ENCODE measurements at places on chromosomes 4 and X.

DNA sequence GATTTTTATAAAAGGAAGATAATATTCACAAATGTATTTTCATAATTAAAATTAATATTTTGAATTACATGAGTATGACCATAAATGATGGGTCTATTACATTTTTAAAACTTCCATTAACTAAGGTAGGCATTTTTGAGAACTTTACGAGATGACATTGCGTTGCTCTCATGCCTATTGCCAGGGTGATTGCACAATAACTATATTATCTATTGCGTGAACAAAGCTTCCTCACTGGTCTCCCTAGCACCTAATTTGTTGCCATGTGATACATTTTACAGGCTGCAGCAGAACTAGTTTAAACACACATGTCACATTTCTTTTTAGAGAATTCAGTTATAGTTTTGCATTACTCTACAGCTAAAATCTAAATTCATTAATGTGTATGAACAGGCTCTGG is 289.7 kb upstream of the GRID2 start:
- no peak for DNase-seq

DNA sequence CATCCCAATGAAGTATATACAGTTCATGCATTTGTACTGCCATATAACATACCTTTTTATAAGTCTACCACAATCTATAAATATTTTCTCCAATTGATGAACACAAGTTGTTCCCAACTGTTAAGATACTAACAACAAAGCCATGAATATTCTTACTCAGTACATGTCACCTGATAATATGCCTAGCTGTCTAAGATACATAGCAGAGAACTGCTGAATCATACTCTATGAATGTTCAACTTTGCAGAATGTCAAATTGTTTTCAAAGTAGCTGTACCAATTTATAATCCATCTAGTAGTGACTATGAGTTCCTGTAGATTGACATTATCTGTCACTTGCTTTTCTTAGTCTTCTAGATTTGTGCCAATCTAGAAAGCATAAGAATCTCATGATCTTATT is 84.9 kb downstream of the RAB28 start:
- DNase-seq = peak; percentile 6

- DNase-seq = no peak
Observed at GRCh38 chr4:59537246-59537886, 1662.8 kb upstream of the ADGRL3 start.

- DNase-seq = no peak
Observed at GRCh38 chr4:43233321-43233720, 340.8 kb downstream of the GRXCR1 start.

DNA sequence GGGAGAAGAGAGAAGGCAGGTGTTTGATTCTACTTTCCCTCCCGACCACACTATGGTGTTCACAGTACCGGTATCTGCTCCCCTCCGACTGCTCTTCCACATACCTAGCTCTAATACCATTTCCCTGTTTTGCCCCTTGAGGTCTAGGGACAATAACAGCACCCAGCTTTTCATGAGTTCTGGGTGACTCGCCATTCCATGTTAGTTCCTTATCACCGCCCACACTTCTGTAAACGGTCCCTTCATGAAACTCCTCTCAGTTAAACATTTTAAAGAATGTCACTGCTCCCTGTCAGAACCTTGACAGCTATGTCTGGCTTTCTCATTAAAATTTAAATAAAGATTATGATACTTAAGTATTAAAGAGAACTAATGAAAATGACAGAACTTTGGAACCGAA is 136.7 kb downstream of the ADAMTS3 start:
- DNase-seq = no peak

DNA sequence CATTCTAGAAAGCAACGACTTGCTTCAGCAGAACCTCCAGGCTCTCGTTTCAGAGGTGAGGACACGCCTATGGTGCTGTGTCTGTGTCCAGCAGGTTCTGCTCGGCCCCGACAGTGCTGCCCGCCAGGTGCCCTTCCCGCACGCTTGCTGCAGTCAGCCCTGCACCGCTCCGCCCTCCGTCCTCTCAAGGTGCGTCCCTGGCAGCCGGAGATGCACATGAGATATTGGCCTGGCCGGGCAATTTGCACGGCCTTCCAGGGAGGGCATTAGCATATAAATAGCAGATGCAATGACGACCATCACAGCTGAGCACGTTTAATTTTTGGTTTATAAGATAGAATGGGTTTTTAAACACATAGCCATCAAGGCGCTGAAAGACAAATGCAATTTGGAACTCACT is 14.4 kb downstream of the UVSSA start:
- no peak for DNase-seq

DNA sequence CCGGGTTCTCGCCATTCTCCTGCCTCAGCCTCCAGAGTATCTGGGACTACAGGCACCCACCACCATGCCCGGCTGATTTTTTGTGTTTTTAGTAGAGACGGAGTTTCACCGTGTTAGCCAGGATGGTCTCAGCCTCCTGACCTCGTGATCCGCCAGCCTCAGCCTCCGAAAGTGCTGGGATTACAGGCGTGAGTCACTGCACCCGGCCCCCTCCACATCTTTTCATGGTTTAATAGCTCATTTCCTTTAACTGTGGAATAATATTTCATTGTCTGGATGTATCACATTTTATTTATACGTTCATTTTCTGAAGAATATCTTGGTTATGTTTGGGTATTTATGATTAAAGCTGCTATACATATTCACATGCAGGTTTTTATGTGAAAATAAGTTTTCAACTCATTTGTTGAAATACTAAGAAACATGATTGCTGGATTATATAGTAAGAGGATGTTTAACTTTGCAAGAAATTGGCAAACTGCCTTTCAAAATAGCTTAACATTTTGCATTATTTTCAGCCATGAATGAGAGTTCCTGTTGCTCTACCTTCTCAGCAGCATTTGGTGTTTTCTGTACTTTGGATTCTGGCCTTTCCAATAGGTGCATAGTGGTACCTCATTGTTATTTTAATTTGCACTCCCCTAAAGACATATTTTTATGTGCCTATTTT is 591.9 kb downstream of the TECRL start:
- no peak for DNase-seq

- no peak for DNase-seq
Observed at GRCh38 chrX:122835886-122836285, 348.2 kb upstream of the GRIA3 start.

DNA sequence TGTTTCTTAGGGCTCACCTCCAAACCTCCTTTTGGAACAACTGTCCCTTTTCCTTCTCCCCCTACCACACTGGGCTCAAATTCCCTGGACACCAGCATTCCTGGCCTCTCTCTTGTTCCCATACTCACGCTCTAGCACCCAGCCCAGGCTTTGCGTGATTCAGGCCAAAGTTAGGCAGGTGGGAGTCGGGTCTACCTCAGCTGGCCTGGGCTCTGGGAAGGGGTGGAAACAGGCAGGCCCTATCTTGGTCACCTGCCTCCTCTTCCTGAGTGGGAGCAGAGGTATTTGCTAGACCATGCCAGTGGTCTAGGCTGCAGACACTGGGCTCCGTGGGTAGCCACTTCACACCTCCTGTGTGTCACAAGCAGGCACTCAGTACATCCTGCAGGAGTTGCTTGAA is 211.1 kb upstream of the MAMLD1 start:
- DNase-seq = no peak

- DNase-seq = no peak
Observed at GRCh38 chrX:131729295-131729694, 185.4 kb downstream of the OR13H1 start.

DNA sequence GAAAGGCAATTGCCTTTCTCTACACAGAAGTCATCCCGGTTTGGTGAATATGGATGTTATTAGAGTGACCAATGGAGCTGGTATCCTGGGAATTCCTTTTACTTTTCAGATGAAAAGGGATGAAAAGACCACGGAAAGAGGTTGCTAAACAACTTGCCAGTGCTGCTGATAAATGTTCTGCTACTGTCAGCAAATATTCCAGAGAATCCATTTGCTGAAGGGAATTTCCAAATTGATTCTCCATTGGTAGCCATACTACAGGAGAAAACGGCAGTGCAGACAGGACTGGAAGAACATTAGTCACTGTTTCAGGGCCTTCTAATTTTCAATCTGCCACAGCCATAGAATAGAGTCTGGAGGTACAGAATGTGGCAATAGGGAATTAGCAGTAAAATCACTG is 451.5 kb downstream of the PCDH11X start:
- DNase-seq = no peak

DNA sequence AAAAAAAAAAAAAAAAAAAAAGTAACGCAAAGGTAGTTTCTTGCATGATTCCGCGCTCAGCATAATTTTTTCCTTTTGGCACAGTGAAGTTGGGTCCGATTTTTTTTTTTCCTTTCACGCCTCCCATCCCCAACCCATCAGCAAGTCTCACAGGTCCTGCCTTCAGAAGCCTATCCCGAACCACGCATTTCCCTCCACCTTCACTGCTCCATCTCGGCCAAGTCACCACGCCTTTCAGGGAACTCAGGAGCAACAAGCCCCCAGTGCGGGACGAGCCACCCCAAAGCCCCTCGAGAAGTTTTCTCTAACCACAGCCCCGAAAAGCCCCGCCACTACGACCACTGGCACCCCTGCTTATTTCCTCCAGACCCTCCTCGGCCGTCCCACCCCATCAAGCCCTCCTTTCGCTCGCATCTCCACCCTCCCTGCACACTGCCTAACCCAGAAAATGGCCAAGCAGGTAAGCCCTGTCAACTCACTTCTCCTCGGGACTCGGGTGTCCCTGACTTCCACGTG is 1.0 kb downstream of the SLBP start:
- DNase-seq = no peak

- DNase-seq = no peak
Observed at GRCh38 chr4:20666012-20666860, 34.0 kb upstream of the PACRGL start.

GRCh38 chr4:158644760-158645159 is 26.9 kb downstream of the C4orf46 start:
- DNase-seq = peak; percentile 22

GRCh38 chrX:125205918-125206665 is 113.6 kb upstream of the TEX13C start:
- DNase-seq = no peak

DNA sequence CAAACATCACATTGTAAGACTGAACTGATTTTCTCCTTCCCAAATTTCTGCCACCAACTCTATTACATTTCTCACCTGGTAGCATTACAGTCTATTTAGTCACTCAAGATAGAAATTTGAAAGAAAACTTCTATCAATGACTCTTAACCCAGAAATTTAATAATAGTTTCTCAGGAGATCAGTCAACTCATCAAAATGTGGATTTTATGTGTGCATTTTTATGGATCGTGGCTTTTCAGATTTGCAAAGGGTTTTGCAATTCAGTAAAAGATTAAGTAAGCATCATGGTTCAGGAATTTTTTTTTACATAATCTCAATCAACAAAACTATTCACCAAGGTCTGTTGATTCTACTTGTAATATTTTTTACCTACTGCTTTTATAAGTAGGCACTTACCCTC is 111.1 kb downstream of the CFAP299 start:
- peak; percentile 76 for DNase-seq

DNA sequence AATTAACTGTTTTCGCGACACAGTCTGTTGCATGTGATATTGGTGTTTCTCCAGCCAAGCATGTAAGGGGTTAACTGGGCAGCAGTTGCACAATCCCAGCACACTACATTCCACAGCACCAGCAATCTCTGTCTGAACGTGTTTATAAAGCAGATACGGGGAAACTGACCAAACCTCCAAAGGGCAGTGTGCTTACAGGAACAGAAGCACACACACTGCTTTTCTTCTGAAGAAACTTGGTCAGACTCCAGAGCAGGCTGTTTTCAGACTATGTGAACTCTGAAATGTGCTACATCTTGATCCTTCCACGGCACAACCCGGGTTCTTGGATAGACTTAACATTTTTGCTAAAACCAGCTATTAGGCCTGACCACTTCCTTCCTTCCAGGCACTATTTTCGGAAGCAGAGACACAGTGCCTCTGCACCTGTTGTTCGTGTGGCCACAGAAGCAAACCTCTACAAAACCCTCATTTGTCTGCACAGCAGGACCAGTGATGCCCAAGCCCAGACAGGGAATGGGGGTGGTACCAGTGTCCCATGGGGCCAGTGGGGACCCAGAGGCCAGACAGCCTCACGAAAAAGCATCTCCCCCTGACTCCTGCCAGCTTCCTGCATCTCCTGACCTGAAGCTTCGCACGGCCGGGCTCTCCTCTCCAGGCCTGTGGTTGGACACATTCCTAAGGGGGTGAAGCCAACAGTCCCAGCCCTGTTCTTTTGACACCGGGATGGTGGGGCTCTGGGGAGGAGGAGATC is 90.1 kb downstream of the IRF2 start:
- peak; percentile 94 for DNase-seq

DNA sequence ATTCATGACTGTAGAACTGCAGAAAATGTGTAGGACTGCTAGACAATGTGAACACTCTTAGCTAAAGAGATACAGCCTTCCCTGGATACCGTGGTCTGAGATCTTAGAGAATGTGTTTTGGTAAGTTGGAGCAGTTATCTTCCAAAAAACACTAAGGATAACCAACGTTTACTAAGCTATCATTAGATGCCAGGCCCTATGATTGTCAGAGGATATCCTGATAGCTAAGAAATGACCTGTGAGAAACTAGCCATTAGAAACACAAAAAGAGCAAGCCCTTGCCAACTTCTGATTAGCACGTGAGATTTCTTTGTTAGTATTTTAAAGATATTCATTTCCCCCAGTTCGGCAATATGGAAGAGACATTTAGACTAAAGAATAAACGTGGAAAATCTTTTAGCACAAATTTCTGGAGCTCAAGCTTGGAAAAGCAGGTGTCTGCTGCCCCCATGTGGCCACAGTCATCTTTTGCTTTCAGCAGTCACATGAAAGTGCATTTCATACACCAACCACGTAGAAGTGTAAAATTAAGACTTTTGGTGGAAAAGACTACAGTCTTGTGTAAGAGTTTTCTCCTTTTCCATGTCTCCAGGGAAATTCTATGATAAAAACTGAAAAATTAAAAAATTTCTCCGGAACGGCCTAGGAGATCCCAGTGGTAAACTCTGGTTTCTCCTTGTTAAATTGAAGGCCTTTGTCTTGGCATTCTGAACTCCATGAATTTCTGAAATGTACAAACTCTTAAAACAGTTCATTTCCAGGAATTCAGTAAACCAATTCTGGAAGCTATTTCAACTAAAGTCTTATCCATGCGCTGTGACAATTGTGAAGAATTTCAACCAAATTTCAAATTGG is 136.4 kb downstream of the ZNF674 start:
- peak; percentile 62 for DNase-seq

DNA sequence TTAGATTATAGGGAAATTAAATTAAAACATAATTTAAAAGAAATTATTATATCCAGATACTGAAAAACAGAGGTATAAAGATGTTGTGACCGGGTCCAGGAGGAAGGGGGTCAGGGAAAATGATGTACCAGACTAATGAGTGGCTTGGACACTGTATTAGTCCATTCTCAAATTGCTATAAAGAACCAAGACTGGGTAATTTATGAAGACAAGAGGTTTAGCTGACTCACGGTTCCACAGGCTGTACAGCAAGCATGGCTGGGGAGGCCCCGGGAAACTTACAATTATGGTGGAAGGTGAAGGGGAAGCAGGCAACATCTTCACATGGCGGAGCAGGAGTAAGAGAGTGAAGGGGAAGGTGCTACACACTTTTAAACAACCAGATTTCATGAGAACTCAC is 3.4 kb upstream of the FAM9B start:
- no peak for DNase-seq

DNA sequence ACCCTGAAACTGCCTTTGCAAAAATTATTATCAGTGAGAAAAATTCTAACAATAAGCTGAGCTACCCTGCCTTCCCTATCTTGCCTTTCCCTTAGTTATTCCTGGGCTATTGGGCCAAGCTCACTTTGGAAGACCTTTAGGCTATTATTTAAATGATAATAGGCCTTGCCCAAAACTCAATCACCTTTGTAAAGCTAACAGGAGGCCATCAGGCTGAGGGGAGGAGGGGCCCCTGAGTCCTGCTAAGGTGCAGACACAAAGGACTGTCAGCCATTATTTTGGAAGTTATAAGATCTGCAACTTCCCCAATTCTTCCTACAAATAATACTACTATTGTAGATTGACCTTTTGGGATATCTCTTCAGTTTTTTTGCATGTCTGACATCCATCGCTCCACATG is 278.8 kb upstream of the DIAPH2 start:
- DNase-seq = no peak
